RWPE1 (cell line): ENCODE measurements at places on chromosomes 1 and 21.
A peak's percentile ranks its signal among the peaks of the same experiment; 100 is the strongest.

- DNase-seq: no peak
These were observed 288.2 kb upstream of the VAMP3 start for GRCh38 chr1:7482772-7483495.

GRCh38 chr1:203888807-203889251 lies 27.4 kb downstream of the SNRPE start:
- peak; percentile 93 for DNase-seq

DNA sequence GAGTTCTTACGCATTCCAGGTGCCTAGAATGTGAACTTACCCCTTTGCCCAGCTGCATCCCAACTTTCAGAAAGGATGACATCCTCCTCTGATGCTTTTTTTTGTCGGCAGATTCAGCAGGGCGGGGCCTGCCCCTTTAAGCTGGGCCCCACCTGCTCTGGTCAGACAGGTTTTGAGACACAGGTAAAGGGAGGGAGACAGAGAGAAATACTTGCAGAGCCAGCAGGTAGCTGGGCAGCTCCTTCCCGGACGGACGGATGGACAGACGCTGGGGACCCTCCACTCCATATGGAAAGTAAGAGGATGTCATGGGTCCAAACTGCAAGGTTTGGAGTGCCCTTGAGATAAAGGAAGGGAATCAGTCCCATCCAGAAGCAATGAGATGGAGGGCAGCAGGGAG lies at the start of gene TMEM79:
TSS of gene TMEM79 (plus strand) at position 214 of the 400 bp plus-strand sequence. CDS start 902 bp downstream, outside the sequence.
- DNase-seq: peak; percentile 64

- peak; percentile 66 for DNase-seq
These were observed 668.2 kb downstream of the KIF26B start for GRCh38 chr1:245822996-245823395.

DNA sequence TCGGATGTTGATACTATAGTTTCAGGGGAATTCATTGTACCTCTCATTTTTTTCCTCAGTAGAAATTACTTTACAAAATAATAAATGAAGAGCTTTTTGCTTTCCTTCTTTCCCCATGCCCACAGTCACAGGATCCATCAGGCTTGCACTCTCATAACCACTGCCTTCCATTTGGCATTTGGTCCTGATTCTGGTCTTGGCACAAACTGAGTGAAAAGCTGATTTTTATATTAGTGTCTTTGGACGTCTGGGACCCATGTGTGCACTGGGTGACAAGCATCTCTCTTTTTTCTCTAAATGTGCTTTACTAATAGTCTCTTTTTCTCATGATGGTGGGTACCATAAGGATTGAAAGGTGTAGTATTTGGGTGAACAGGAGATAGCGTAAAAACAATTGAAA lies 2.8 kb downstream of the ELAVL4 start:
- DNase-seq: no peak

GRCh38 chr1:81437649-81438048 lies 363.1 kb upstream of the ADGRL2 start:
- no peak for DNase-seq

DNA sequence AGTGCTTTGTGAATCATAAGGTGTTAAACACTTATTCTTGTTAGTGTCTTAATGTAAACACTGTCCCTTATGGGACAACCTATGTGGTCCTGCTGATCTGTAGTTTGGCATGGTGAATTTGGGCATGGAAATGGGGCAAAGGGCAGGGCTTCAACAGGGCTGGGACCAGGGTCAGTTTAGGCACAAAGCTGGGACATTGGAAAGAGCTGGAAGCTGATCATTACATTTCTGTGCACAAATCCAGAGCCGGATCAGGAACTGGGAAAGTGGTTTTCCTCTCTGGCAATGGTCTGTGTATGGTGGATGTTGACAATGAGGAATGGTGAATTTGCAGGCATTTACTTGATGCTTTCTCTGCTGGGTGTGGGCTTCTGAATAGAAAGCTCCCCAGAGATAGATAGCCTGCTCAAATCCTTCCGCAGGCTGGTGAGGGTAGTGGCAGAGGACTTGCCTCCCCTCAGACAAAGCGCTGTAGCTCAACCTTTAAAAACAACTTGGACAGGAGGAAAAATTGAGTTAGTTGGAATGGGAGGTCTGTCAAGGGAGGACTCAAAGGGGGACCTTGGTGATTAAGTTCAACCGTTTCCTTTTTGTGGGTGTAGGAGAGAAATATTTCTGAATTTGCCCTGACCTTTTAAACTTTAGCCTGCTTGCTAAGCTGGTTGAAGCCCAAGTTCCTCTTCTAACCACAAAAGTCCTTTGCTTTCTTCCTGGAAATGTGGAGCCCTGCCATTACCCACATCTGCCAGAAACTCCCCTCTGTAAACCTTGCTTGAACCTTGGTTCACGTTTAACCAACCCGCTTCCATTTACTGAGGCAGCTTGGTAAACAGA lies 35.3 kb downstream of the HLX start:
- no peak for DNase-seq

- no peak for DNase-seq
These were observed 23.4 kb downstream of the DSTYK start for GRCh38 chr1:205188098-205188497.

GRCh38 chr1:181936269-181936668 lies 125.2 kb downstream of the ZNF648 start:
- DNase-seq: no peak

- DNase-seq: no peak
These were observed 6.5 kb downstream of the RNU5D-1 start for GRCh38 chr1:44724296-44724954.

GRCh38 chr1:109627692-109628399 lies 8.2 kb downstream of the AMPD2 start:
- DNase-seq: no peak

- no peak for DNase-seq
These were observed 52.2 kb downstream of the RAB3GAP2 start for GRCh38 chr1:220219865-220220698.

GRCh38 chr1:174167265-174167803 lies 8.0 kb downstream of the RABGAP1L start:
- no peak for DNase-seq

GRCh38 chr1:169078163-169078883 lies 28.2 kb upstream of the ATP1B1 start:
- no peak for DNase-seq

- no peak for DNase-seq
These were observed at the start of gene TPM3 for GRCh38 chr1:154191990-154192461. TPM3 (minus strand) TSS chr1:154192100; CDS start chr1:154192018, 82 bp downstream.

DNA sequence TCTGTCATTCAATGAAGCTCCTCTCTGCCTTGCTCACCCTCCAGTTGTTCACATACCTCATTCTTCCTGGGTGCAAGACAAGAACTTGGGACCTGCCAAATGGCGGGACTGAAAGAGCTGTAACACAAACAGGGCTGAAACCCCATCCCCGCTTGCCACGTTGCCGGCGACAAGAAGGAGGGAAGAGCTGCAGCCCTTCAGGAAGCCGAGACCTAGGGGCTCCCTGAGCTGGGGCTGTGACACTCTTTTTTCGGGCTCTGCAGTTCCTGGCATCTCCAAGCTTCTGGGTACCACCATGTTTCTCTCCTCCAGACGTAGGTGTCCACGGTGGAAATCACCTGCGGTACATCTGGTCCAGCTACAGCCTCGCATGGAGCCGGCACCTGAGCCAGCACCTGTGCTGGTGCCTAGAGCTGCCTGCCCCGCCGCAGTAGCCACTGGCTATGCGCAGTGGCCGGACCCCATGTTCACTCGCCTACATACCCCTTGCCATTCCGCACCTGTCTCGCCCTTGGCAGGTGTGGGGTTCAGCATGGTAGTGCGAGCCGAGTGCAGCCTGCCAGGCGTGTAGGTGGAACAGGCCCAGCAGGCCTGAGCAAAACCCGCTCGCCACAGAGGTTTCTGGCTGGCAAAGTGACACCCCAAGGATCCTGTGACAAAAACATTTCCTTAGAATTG lies 367.0 kb upstream of the NEGR1 start:
- DNase-seq: no peak

DNA sequence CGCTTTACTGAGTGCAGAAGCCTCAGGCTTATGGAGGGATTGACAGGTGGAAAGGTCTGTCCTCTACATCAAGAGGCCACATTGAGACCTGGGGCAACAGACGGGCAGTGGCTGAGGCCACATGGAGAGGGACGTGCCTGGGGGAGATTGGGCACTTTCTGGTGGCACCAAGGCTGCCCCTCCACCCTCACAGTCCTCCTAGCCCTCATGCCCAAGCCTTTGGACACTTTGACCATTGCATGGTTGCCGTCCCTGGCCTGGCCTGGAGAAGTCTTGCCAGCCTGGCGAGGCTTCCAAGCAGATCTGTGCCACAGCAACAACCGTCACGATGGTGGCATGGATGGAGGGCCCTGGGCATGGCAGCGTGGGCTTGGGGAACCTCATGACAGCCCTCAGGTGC lies 192.1 kb upstream of the VAMP3 start:
- no peak for DNase-seq

- peak; percentile 25 for DNase-seq
These were observed 183.8 kb downstream of the DHRS3 start for GRCh38 chr1:12434174-12434573.

- no peak for DNase-seq
These were observed 32.0 kb upstream of the FOXE3 start for GRCh38 chr1:47384083-47384482.

- DNase-seq: peak; percentile 38
These were observed 31.1 kb upstream of the MTF1 start for GRCh38 chr1:37890378-37891014.
